ENCODE measurements at places on chromosomes 11 and 22. TPM values are rescaled to one million over a fixed set of nuclear protein-coding genes. Genes with fewer than 3 reads are reported as not detected.

Gene CEP126
- 0.97 TPM for total RNA-seq

Gene KRTAP5-1
- not detected for total RNA-seq

Gene KIRREL3
- total RNA-seq: 9.9 TPM

Gene MMP3
- total RNA-seq: 39.7 TPM

Measured in fibroblast of villous mesenchyme (primary cell).